AG09309 (cell line): ENCODE measurements at places on chromosomes 1 and 21.
A peak's percentile ranks its signal among the peaks of the same experiment; 100 is the strongest.

- DNase-seq = no peak
Measured at GRCh38 chr21:30842990-30843389, 13.4 kb upstream of the KRTAP7-1 start.

GRCh38 chr1:62321446-62321845, 2.2 kb upstream of the KANK4 start:
- peak; percentile 41 for DNase-seq

DNA sequence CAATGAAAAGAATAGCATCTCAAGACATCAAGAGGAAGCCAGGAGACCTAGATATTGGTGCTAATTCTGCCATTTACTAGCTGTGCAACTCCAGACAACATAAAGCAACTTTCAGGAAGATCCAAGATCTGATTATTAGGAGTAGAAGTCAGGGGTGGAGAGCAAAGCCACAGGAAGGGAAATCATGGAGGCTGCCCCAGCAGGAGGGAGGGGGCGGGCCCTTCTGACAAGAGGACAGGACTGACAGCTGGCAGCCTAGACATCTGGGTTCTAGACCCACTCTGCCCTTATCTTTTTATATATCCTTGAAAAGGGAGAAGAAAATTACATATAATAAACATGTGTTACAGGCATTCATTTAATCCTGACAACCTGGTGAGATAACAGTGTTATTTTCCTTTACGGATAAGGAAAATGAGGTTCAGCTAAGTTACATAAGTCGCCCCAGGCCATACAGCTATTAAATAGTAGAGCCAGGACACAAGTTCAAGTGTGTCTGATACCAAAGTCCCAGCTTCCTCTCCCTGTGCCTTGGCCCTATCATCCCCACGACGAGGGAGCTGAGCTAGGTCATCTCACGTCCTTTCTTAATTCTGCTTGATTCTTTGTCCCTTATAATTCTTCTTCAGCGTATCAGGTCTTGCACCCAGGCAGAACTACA, 46.6 kb downstream of the ARHGEF11 start:
- no peak for DNase-seq

DNA sequence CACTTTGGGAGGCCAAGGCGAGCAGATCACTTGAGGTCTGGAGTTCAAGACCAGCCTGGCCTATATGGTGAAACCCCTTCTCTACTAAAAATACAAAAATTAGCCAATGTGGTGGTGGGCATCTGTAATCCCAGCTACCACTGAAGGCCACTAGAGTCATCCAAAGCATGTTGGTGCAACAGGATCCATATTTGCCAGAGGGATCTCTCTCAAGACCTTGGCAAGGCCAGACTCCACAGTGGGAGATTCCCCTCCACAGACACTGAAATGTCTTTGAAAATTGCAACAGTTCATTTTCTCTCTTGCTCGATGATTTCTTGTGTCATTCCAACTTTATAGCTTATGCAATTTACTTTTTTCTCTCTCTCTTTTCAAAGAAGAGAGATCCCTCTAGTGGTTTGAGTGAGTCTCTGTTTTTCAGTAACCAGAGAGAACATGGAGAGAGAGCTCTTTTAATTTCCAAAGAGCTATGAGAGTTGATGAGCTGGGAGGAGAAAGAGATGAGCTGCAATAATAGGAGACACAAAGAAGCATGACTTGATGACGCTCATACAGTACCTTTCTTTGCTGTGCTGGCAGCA, 176.8 kb upstream of the USP25 start:
- no peak for DNase-seq

DNA sequence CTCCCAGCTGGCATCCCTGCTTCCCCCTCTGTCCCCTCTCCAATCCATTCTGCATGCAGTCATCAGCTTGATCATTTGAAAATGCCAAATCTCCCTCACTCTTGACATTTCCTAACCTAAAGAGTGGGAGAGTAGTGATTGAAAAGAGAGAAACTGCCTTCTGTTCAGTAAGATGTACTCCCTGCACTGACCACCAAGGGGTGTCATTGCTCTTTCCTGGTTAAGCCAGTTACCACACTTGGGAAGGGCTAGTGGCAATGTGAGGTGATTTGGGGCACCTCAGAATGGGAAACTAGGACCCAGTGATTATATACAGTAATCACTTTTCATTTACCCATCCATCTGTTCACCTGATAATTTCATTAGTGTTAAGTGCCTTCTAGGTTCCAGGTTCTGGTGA, 6.9 kb upstream of the TMEM269 start:
- DNase-seq = no peak

- no peak for DNase-seq
Measured at GRCh38 chr1:116126281-116126680, 15.1 kb downstream of the MAB21L3 start.

DNA sequence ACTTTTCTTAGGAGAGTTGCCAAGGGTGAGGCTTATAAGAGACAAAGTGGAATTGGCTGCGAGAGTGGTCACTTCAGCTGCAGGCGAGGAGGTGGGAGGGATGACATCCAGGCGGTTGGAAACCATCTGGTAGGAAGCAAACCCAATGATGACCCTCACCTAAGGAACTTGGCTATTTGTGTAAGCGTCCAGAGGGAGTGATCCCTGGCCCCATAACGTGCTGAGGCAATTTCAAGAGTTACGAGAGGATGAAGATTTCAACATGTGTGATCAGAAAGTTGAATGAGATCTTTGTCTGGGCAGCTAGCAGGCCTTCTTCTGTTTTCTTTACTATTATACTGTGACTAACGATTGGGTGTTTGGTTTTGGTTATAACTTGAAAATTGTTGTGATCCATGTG, 102.7 kb upstream of the VANGL1 start:
- DNase-seq = no peak

- no peak for DNase-seq
Measured at GRCh38 chr1:87393445-87394085, 64.9 kb downstream of the LMO4 start.

- DNase-seq = no peak
Measured at GRCh38 chr1:35334485-35334884, 66.0 kb downstream of the ZMYM4 start.

- DNase-seq = no peak
Measured at GRCh38 chr1:19310720-19311502, 1.0 kb downstream of the AKR7A2 start.

- DNase-seq = peak; percentile 82
Measured at GRCh38 chr1:112704934-112705627, 1.8 kb downstream of the RHOC start.

- DNase-seq = no peak
Measured at GRCh38 chr21:44702973-44703730, 6.2 kb downstream of the KRTAP10-12 start.

- no peak for DNase-seq
Measured at GRCh38 chr1:29744684-29745490, 508.6 kb downstream of the PTPRU start.

- peak; percentile 97 for DNase-seq
Measured at GRCh38 chr1:172398970-172399755, 21.3 kb upstream of the C1orf105 start.

- DNase-seq = no peak
Measured at GRCh38 chr1:115557715-115558114, 84.1 kb upstream of the VANGL1 start.

DNA sequence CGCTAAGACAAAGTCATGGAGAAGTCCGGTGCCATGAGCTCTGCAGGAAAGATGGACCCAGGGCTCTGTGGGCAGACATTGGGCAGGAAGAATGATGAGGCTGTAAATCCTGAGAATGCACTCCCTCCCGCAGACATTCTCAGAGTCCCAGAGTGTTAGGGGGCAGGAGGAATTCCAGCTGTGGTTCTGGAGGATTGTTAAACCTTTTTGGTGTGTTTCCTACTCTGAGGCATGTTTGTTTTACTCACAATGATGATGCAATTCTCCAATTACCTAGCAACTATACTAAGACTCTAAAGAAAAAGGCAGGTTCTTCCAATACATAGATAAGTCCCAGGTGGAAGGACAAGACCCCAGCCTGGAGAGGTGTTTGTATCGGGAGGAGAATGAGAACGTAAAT, 2.8 kb upstream of the CAPN9 start:
- peak; percentile 46 for DNase-seq

DNA sequence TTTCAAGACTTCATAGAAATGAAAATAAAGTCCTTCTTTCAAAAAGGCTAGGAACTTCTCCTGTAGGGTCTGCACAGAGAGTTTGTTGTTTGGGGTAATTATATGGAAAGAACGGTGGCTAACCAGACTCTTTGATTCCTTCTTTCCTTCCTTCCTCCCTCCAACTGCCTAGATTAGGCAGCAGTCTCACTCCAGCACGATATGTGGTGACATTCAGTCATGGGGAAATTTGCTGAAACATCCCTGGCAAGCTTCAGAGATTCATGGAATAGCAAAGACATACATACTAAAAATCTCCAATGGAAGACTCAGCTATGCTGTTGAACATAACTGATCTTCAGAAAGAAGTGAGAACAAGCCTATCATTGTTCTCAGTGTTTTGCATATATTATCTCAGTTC, 4.3 kb downstream of the NTMT2 start:
- DNase-seq = no peak
